ENCODE measurements at places on chromosomes 7 and 10. TPM values are rescaled to one million over a fixed set of nuclear protein-coding genes. Genes with fewer than 3 reads are reported as not detected.

GNAT3 gene
- total RNA-seq, result not detected

CUL1 gene
- 84.3 TPM for total RNA-seq

HTR5A gene
- not detected for total RNA-seq

OR2A42 gene
- total RNA-seq, result not detected

SLC13A1 gene
- total RNA-seq, result not detected

KIN gene
- 15.0 TPM for total RNA-seq

ANKRD30A gene
- not detected for total RNA-seq

SFXN2 gene
- total RNA-seq, result 22.1 TPM

INA gene
- total RNA-seq, result 0.09 TPM

LRRC17 gene
- total RNA-seq, result not detected

IFIT1 gene
- total RNA-seq, result 45.8 TPM

GNG11 gene
- total RNA-seq, result not detected

Data from activated CD8-positive, alpha-beta memory T cell treated with anti-CD3 and anti-CD28 coated beads, Interleukin-2, amount 10 ng/mL, durations not matched to agents 7 days and 5 days (primary cell).